ENCODE measurements at places on chromosomes 7 and 10.
A peak's percentile ranks its signal among the peaks of the same experiment; 100 is the strongest.

DNA sequence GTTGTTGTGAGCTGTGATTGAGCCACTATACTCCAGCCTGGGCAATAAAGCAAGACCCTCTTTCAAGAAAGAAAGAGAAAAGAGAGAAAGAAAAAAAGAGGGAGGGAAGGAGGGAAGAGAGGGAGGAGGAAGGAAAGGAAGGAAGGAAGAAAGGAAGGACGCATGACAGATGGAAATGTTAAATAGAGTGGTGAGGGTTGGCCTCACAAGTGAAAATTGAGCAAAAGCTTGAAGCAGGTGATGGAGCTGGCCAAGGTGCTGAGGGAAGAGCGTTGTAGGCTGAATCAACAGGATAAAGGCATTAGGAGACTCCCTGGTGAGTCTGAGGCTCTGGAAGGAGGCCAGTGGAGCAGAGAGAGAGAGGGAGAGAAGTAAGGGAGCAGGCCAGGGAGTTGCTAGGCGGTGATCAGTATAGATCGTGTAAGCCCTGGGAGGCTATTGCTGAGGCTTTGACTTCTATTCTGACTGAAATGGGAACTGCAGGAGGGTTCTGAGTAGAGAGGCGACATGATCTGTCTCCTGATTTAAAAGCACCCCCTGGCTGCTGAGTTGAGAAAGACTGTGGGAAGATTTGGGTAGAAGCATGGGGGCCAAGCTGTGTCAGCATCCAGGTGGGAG, 26.5 kb upstream of the TMEM248 start:
- DNase-seq: no peak

DNA sequence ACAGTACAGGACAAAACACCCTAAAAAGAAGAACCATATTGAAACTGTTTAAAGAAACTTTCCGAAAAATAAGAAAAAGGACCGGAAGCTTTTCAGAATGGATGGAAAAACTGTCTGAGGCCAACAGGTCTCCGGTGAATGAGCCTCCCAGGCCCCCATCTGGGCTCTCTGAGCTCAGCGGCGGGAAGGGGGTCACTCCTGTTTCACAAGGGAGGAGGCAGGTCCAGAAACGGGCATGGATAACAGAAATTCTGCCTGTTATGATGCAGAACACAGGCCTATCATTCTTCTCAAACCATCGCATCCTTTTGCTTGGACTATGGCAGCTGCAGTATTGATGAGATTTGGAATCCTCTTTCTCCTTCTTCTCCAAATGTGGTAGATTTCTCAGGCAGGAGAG, 58.9 kb upstream of the SHH start:
- DNase-seq: peak; percentile 8

DNA sequence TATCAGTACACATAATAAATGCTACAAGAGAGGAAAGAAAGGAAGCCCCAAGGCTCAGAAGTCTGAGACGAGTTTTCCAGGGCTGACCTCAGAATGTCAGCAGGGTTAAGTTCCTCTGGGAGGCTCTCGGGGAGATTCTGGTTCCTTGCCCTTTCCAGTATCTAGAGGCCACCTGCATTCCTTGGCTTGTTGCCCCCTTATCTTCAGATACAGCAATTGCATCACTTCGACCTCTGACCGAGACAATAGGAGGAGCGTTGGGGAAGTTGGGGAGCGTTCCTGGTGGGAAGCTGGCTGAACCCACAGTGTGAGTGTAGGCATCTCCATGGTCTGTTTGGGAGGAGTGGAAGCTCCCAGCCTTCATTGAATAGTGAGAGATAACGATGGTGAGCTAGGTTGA, 72.0 kb upstream of the MTPN start:
- no peak for DNase-seq

GRCh38 chr7:128948976-128949760, 11.4 kb downstream of the IRF5 start:
- no peak for DNase-seq

GRCh38 chr10:89470628-89471027, 56.3 kb downstream of the IFIT5 start:
- DNase-seq: no peak

- DNase-seq: no peak
Measured at GRCh38 chr10:83541046-83541445, 598.3 kb upstream of the GHITM start.

DNA sequence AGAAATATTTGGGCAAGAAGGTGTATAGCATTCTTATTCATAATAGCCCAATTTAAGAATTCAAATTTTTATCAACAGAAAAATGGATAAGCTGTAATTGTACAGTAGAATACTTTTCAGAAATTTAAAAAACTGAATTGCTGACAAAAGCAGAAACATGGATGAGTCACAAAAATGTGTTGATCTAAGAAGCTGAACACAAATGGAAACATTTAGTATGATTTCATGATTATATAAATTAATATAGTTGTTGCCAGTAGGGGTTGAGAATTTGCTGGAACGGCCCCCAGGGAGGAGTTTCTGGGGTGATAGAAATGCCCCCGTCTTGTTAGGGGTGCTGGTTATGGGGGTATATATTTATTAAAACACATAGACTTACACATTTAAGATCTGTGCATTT, 179.1 kb downstream of the KLF6 start:
- no peak for DNase-seq

GRCh38 chr7:69757981-69758430, 159.7 kb downstream of the AUTS2 start:
- no peak for DNase-seq

DNA sequence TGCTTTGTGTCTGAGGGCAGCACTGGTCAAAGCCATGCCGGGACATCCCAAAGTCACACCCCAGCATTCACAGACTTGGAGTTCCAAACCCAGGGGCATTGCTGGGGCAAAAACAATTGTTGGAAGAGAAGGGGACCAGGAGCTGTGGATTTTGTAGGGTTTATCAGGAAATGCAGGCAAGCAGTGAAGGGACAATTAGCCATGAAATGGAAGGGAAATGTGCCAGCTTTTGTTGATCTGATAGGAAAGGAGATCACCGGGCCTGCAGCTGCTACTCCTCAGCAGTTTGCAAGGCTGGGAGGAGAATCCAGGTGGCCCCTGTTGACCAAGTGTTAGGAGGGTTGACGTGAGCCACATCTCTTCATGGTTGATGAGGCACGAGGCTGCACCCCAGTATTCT, 2.5 kb upstream of the BRI3 start:
- no peak for DNase-seq

DNA sequence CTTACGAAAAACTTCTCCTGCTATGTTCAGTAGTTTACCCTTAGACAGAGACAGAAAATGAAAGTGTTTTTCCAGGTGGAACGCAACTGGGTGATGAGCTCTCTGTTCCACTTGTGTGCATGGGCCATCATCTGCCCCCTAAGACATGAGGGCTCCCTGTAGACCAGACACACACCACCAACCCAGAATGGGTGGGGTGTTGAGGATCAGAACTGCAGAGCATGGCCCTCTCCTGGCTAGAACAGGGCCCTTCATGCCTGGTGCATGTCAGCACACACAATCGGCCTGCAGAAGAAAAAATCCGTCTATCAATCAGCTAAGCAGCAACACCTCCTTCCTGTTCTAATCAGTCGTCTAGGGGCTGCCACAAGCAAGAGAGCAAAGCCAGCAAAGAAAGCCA, 186.2 kb upstream of the INHBA start:
- DNase-seq: no peak

GRCh38 chr10:78215645-78216044, 182.0 kb downstream of the RPS24 start:
- no peak for DNase-seq

- no peak for DNase-seq
Measured at GRCh38 chr10:29314726-29315125, 25.9 kb downstream of the LYZL1 start.

DNA sequence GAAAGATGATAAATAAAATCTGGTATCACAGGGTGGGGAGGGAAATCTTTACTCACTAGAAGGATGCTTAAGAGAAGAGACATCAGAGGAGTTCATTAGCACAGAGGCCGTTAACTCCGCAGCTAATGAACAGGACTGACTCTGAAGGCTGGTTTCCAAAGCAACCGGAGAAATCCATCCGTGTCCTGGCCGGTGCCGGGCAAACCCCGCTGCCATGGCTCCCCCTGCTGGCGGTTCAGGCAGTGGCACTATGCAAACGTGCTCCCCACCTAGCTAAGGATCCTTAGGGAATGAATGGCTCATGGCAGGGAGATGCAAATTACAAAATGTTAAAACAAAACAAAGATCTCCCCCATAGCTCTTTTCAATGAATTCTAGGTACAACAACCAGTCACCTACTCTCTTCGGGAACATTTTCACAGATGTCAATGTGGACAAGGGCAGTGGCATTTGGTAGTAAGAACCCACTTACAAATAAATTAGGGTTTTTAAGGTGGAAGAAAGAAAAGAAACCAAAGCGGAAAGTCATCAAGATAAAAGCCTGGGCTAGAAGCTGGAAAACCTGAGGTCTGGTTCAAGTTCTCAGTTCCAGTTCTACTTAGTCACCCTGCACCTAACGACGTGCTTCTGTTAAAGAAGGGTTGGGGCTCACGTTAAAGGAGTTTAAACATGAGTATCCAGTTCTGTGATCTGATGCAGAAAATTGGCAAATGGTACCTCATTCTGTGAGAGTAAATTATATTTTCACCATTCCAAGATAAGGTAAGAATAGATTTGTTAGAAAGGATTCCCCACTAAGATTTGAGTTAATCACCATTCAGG, 138.2 kb downstream of the SVIL start:
- DNase-seq: peak; percentile 75

GRCh38 chr10:86944031-86944419, 13.4 kb downstream of the MMRN2 start:
- peak; percentile 31 for DNase-seq

DNA sequence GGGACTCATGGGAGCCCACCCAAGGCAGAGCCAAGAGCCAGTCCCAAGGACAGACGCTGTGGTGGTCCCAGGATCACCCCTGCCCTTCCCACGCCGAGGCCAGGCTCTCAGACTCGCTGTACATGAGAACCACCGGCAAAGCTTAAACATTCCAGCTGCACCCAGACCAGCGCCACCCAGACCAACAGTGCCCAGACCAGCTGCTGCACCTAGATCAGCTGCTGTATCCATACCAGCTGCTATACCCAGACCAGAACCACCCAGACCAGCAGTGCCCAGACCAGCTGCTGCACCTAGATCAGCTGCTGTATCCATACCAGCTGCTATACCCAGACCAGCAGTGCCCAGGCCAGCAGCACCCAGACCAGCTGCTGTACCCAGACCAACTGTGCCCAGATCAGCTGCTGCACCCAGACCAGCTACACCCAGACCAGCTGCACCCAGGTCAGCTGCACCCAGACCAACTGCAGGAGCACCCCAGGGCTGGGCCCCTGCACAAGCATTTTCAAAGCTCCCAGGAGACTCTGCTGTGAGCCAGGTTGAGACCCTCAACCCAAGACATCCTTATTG, 47.9 kb upstream of the CNPY1 start:
- DNase-seq: no peak

- DNase-seq: no peak
Measured at GRCh38 chr7:101100858-101101847, 15.9 kb downstream of the TRIM56 start.

DNA sequence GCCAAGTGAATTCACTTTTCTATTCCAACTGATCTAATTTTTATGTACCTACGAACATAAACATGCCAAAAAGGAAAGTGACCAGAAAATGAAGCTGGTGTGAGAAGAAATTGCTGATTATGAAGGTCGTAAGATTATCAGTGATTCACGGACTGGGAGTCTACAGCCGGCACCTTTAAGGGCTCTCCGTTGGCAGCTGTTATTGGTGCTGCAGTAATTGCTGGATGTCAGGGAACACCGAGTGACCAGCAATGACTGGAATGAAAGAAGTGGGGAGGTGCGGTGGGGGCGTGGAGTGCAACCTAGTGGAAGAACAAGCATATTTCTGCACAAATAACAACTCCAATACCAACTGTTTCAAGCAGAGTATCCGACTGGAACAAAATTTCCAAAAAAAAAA, 109.8 kb upstream of the TARP start:
- DNase-seq: no peak

DNA sequence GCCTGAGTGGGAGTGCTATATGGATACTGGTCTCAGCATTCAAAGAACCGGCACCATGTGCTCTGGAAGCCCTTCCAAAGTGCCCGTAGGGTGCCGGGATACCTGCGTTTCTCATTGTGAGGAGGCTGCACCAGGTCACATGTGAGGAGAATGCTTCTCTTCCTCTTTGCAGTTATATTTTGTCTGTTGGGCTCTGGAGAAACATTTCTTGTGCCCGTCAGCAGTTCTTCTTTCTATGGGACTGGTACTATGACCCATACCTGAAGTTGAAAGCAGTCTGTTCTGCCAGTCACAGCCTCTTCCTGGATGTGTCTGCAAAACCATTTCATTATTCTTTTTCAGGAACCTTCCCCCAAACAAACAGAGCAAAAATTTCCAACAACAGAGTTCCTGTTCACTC, 465.0 kb downstream of the SUGCT start:
- DNase-seq: no peak

DNA sequence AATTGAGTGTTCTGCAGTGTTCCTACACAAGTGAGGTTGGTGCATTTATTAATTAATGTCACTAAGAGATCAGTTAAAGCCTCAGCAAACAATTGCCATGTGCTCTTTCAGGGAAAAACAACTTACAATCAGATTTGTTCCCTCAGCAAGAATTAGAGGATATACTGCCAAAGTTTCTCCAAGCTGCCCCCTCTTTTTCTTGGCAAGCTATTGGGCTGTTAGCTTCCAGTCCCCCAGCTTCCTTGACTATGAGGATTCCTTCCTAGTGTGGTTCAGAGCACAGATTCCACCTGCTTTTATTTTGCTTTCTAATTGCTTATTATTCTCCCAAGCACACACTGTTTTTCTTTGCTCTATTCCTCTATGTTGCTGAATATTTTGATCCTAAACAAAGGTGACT, 112.7 kb downstream of the RBM20 start:
- no peak for DNase-seq

GRCh38 chr7:132934017-132934416, 147.9 kb downstream of the CHCHD3 start:
- DNase-seq: no peak

DNA sequence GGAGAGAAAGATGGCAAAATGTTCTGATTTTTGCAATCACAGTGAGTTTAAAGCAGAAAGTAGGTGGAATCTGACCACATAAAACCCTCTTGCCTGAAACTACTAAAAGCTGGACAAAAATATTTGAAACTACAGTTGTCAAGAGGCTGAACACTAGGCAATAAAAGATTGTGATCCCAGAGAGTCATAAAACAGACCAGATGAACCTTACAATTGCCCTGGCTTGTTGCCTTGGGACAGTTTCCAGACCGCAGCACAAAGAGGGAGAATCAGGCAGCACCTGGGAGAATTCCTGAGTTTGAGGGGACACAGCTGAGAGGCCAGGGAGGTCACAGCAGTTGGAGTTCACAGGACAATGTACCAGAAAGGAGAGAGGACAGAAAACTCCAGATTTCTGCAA, 107.3 kb upstream of the NANOS1 start:
- DNase-seq: no peak

- DNase-seq: peak; percentile 27
Measured at GRCh38 chr7:24717694-24718320, 39.5 kb downstream of the GSDME start.

All from activated CD8-positive, alpha-beta memory T cell treated with anti-CD3 and anti-CD28 coated beads, Interleukin-2, amount 10 ng/mL, durations not matched to agents 7 days and 5 days (primary cell).